CD4-positive, alpha-beta memory T cell (primary cell): ENCODE measurements at places on chromosomes 5 and 9. TPM values are rescaled to one million over a fixed set of nuclear protein-coding genes. Genes with fewer than 3 reads are reported as not detected.

GRCh38 chr9:109245310-109245897 lies 75.5 kb downstream of the EPB41L4B start:
- no peak overlapping the region for H3K27ac ChIP-seq
- no peak for DNase-seq
- no peaks in the 10 kb centered on the region for H3K27me3 ChIP-seq

- no peaks in the 10 kb centered on the region for H3K36me3 ChIP-seq
- no peak overlapping the region for H3K27ac ChIP-seq
- H3K4me1 ChIP-seq = no peaks in the 10 kb centered on the region
- H3K4me3 ChIP-seq = no peak overlapping the region
- no peak for DNase-seq
Observed at GRCh38 chr5:1833264-1834021, 32.2 kb downstream of the NDUFS6 start.

Gene GDA
- not detected for total RNA-seq

Gene ANKRD31
- 0.73 TPM for total RNA-seq

DNA sequence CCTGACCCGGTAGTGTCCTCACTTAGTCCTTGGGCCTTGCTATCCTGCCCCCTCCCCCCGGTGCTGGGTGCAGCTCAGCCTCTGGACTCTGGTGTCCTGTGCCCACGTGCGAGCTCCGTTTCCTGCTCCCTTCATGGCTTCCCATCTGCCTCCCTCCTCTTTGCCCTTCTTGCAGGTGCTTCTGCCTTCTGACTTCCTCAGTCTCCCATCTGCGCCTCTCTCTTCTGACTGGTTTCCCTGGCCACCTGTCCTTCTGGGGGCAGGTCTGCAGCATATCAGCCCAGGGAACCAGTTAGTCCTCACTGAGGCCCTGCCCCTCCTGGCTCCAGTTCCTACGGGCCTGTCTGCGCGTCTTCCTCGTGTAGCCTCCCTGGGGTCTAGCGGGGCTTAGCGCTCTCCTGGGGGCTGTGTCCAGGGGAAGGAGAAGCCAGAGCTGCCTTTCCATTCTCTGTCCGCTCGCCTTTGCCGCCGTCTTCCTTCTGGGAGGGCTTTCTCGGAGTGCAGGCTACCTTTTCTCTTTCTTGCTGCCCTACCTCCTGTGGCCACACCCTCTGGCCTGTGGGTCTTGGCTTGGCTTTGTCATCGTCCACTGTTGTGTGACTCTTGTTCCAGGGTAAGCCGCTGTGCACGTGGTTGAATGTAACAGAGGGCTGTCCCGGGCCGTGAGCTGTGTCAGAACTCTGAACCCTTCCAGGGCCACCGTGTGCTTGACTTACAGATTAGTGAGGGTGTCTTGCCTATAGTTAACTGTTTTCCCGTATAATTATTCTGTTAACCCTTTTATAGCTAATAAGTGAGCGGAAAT lies 51.8 kb downstream of the EHMT1 start:
- H3K36me3 ChIP-seq = peaks cover under 1% of the 10 kb centered on the region
- H3K4me3 ChIP-seq = no peak overlapping the region
- no peak for DNase-seq
- H3K4me1 ChIP-seq = peaks cover 34% of the 10 kb centered on the region

GRCh38 chr5:87777877-87778276 lies 365.1 kb upstream of the CCNH start:
- H3K27ac ChIP-seq = no peak overlapping the region
- H3K4me3 ChIP-seq = no peak overlapping the region
- H3K27me3 ChIP-seq = peaks cover 7% of the 10 kb centered on the region
- no peak for DNase-seq
- H3K4me1 ChIP-seq = no peaks in the 10 kb centered on the region
- no peaks in the 10 kb centered on the region for H3K36me3 ChIP-seq

GRCh38 chr5:61290791-61291210 lies 41.3 kb upstream of the ZSWIM6 start:
- no peak overlapping the region for H3K27ac ChIP-seq
- H3K27me3 ChIP-seq = no peaks in the 10 kb centered on the region
- no peaks in the 10 kb centered on the region for H3K36me3 ChIP-seq
- DNase-seq = no peak
- H3K4me1 ChIP-seq = no peaks in the 10 kb centered on the region
- no peak overlapping the region for H3K4me3 ChIP-seq

- H3K27ac ChIP-seq = no peak overlapping the region
- H3K36me3 ChIP-seq = no peaks in the 10 kb centered on the region
- DNase-seq = no peak
- no peaks in the 10 kb centered on the region for H3K27me3 ChIP-seq
- peaks cover 7% of the 10 kb centered on the region for H3K4me1 ChIP-seq
- H3K4me3 ChIP-seq = no peak overlapping the region
Observed at GRCh38 chr5:79806741-79807140, 117.1 kb downstream of the CMYA5 start.

DNA sequence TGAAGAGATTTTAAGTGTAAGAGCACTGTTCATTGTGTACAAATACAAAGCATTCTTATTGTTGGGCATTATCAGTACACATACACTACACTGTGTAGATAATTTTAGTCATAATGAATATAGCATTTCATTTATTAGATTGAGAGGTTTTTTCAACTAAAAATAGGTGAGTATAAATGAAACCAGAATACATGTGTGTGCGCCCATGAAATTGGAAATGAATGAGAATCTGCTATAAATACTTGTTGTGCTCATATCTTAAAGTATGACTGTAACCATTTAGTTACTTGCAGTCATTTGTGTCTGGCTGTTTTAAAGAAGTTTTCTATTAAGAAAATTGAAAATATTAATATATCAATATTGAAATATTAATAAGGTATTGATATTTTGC lies 189.0 kb upstream of the MEF2C start:
- no peaks in the 10 kb centered on the region for H3K36me3 ChIP-seq
- H3K4me1 ChIP-seq = no peaks in the 10 kb centered on the region
- no peak for DNase-seq
- H3K27ac ChIP-seq = no peak overlapping the region
- no peak overlapping the region for H3K4me3 ChIP-seq

Gene ARHGEF39
- total RNA-seq = not detected

DNA sequence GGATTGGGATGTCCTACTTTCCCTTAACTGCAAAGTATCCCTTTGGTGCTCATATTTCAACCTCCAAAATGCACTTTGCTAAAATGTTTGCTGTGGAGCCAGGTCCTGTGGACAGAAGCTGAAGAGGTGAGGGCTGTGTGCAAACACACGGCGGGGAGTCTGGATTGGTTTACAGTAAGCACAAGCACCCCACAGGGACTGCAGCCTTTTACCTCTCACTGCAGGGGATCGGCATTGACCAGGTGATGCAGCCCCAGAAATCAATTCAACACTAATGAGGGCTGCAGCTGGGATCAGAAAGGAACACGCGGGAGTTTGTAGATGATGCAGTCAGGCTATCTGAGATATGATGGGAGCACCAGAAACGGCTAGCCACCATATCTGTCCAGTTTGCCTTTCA lies 450.9 kb downstream of the CCDC171 start:
- no peak overlapping the region for H3K27ac ChIP-seq
- no peaks in the 10 kb centered on the region for H3K27me3 ChIP-seq

Gene JMY
- 29.7 TPM for total RNA-seq

Gene FBP2
- total RNA-seq = not detected

Gene SMIM33
- total RNA-seq = 1.2 TPM

Gene BARHL1
- total RNA-seq = not detected

Gene SPATA31A3
- not detected for total RNA-seq

Gene FBXO10
- 6.1 TPM for total RNA-seq

Gene EIF4EBP3
- total RNA-seq = 15.3 TPM

Gene PRXL2C
- total RNA-seq = 12.4 TPM

DNA sequence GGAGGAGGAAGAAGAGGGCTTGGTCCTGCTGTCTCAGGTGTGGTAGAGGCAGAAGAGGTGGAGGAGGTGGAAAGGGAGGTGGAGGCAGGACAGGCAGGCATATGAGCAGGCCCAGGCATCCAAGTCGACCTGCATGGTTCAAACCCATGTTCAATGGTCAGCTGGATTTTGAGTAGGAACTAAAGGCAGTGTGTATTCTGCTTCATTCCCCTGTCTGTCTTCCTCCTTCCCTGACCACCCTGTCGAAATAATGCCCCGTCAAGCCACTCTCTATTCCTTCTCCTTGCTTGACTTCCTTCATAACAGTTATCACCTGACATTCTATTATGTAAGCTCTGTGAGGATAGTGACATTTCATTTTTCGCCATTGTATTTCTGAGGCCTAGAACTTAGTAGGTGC lies 34.8 kb downstream of the ATP6V0E1 start:
- H3K27ac ChIP-seq = no peak overlapping the region
- peaks cover 36% of the 10 kb centered on the region for H3K4me1 ChIP-seq
- no peak overlapping the region for H3K4me3 ChIP-seq
- H3K27me3 ChIP-seq = no peaks in the 10 kb centered on the region

GRCh38 chr9:111566234-111566633 lies 33.2 kb downstream of the PTGR1 start:
- no peaks in the 10 kb centered on the region for H3K27me3 ChIP-seq
- no peak for DNase-seq
- H3K4me3 ChIP-seq = no peak overlapping the region
- H3K36me3 ChIP-seq = no peaks in the 10 kb centered on the region
- H3K4me1 ChIP-seq = no peaks in the 10 kb centered on the region

Gene SEMA5A
- 4.5 TPM for total RNA-seq
